ENCODE measurements at places on chromosomes 16 and 17.

GRCh38 chr16:75579281-75579834 lies 13.2 kb downstream of the GABARAPL2 start:
- DNase-seq = no peak

DNA sequence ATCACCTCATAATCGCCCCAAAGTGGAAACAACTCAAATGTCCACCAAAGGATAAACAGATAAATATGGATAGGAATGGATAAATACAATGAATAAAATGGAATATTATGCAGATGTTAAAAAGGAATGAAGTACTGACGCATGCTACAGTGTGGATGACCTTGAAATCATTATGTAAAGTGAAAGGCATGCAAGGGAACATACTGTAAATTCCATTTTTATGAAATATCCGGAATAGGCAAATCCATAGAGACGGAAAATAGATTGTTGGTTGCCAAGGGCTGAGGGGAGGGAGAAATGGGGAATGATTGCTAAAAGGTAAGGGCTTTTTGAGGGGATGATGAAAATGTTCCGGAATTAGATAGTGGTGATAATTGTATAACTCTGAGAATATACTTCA lies 36.0 kb downstream of the STAT5B start:
- no peak for DNase-seq

DNA sequence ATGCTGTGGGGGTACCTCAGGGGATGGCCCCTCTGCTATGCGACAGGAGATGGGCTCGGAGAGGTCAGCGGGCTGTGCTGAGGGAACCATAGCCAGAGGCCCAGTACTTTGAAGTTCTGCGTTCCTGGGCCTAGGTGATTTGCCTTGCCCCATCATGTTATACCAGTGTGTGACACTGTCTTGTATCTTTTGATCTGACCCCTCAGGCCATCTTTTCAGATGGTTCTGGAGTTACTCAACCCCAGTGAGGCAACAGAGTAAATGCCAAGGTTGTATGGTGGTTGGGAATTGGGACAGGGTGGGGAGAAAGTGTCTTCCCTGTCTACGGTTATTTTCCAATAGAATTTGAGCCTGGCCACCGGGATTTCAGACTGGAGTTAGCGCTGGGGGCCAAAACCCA lies 8.5 kb downstream of the MSI2 start:
- no peak for DNase-seq

GRCh38 chr16:25012525-25012991 lies 2.6 kb downstream of the ARHGAP17 start:
- no peak for DNase-seq

DNA sequence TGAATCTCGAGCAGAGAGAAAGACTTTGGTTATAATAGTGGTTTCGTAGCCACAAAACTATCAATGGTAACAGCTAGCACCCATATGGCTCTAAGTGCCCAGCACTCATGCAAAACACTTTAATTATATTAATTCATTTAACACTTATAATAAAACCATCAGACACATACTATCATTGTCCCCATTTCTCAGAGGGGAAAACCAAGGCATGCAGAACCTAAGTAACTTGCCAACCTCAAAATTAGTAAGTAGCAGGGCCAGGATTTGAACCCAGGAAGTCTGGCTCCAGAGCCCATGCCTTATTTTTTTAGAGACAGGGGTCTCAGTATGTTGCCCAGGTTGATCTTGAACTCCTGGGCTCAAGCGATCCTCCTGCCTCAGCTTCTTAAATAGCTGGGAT lies 145.6 kb upstream of the HS3ST2 start:
- no peak for DNase-seq

DNA sequence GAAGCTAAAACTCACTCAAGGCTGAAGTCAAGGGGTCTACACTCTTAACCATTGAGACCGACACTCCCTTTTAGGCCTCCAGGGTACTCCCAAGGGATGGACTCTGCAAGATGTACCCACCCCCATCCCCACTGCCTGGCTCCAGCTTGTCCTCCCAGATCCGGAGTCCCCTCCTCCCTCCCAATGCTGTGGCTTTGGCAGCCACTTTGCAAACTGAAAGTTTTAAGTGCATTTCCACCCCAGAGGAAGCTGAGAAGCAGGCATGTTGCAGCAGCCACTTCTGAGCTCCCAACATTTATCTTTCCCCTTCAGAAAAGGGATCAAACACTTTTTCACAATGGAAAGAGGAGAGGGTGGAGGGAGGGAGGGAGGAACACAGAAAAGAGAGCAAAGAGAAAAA lies 115.2 kb downstream of the COPRS start:
- no peak for DNase-seq

Measured in right kidney (tissue), 9 donors.